ENCODE measurements at places on chromosomes 2 and 18. TPM values are rescaled to one million over a fixed set of nuclear protein-coding genes. Genes with fewer than 3 reads are reported as not detected.

DNA sequence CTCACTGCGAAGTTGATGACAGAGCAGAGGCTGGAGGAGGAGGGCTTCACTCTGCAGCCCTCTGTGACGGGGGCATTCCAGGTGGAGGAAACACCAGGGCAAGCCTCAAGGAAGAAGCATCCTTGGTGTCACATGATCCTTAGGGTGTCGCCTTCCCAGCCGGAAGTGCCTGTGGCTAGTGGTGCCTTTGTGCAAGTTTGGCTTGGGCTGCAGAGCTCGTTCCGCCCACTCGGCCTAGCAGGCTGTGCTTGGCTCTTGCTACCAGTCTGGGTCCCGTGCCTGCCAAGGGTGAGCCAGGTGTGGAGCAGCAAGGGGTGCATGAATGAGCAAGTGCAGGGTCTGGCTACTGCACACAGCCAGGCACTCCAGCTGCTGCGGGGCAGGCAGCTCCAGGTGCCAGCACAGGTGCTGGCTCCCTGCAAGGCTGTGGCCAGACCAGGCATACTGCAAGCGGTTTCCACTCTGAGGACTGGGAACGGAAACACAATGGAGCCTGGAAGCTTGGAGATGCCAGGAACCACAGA, 325.3 kb upstream of the SMIM21 start:
- DNase-seq, result no peak

- no peak for DNase-seq
These were observed 2.1 kb upstream of the TMEM131 start for GRCh38 chr2:97997784-97998392.

DNA sequence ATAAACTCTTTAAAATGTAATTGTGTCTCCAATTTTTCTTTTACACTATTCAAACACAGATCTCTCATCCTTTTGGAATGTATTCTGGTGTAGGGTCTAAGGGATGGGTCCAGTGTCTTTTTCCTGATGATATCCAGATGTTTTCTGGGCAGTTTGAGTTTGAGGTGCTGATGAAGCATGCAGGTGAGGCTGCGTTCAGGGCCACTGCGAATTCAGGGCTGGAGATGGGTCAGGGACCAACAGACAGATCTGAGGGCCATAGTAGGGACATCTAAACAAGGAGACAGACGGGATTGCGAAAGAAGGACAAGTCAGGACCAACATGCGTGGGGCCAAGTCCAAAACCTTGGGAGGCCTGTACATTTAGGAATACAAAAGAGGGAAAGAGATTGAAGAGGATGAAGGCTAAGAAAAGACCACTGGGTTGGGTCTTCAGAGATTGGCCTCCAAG, 70.2 kb downstream of the ACAA2 start:
- no peak for DNase-seq

DNA sequence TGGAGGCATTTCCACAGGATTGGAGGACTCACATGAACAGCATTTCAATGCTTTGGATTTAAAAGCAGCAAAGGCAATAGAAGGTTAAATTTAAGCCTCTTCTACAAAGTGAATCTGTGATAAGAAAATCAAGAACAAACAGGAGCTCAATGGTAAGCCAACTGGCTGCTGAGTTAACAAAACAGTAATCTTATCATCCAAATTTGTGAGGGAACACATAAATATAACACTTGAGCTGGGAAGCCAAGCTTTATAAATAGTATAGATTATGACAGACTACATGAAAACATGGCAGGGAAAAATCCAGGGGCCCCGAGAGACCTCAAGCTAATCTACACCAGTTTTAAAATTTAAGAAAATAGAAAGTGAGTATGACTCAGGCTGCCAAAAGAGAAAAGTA, 108.5 kb upstream of the PGAP1 start:
- no peak for DNase-seq

DNA sequence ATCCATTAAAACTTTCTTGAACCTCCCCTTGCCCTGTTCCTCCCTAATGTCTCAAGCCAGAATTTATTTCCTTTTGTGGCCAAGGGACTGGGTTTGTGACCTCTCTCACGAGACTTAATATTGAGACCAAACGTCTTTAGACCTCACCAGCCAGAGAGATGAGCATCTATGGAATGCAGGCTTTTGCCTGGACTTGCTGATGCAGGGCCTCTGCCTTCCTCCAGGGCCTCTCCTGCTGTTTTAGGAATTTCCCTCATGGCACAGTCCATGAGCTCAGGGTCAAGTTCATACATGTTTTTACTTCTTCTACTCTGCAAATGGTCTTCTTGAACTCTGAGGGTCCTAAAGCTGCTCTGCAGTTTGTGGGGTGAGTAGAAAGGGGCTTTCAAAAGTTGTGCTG, 22.3 kb downstream of the IL1B start:
- DNase-seq, result no peak

DNA sequence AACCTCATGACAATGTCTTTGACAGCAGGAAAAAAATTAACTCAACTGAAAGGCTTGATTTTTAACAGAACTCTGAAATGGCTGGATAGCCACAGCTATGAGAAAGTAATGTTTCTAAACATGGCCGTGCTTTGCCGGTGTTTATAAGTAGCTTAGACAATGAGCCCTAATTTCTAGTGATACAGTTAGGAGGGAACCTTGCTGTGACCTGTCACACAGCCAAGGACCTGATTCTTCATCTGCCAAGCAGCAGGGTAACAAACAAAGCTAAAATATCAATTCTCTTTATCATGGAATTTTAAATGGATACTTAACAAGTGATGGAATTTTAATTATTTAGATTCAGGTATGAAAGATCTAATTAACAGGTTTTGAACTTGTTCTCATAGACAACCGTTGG, 24.3 kb upstream of the DYNC2LI1 start:
- DNase-seq, result no peak

DNA sequence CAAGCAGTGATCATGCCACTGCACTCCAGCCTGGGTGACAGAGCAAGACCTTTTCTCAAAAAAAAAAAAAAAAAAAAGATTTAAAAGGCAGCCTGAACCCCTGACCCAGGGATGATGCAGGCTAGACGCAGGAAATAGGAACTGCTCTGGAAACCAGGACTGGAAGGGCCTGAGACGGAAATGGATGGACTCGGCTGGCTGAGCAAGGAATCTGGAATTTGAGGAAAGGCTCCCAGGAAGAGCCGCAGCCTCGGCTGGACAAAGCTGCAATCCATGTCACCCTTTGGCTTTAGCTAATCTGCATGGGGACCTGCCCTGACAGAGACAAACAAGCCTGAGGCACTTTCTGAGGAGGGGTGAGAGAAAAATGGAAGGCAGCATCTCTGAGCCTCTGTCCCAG, 55.0 kb upstream of the DAPL1 start:
- no peak for DNase-seq

GRCh38 chr2:17541531-17541950, 1.0 kb downstream of the VSNL1 start:
- DNase-seq, result no peak

DNA sequence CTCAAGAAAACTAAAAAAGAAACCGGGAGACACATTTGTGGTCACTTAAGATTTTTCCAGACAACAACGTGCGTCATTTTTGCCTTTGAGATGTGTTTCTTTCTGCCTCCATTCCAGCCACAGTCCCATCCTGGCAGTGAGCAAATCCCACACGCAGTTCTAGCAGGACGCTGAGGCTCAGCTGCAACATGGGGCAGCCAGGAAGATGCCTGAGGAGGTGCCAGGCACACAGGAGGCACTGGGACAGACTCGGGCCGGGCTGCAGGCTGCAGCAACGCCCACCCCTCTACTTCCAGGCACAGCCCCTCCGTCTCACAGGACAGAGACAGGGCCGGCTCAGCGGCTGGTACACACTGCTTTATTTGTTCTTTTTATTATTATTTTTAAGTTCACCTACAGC, 13.1 kb downstream of the KLF11 start:
- no peak for DNase-seq

DNA sequence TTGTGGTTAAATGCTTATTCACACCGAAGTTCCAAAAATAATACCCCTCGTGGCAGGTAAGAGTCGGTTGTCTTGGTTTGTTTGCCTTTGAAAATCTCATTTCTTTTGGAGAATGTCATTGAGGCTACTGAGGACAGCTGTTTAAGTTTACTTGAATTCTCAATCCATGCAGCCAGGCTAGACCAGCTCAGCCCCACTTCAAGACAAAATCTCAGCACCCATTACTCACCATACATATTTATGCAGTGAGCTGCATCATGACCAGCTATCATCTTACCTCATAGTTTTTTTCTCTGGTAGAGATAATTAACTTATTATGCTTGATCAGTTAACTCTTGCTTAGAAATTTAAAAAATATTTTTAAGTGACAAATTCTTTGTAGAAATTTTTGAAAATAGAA, 115.9 kb downstream of the HAUS1 start:
- no peak for DNase-seq

- DNase-seq, result no peak
These were observed 125.9 kb downstream of the ANTXR1 start for GRCh38 chr2:69138793-69139459.

DNA sequence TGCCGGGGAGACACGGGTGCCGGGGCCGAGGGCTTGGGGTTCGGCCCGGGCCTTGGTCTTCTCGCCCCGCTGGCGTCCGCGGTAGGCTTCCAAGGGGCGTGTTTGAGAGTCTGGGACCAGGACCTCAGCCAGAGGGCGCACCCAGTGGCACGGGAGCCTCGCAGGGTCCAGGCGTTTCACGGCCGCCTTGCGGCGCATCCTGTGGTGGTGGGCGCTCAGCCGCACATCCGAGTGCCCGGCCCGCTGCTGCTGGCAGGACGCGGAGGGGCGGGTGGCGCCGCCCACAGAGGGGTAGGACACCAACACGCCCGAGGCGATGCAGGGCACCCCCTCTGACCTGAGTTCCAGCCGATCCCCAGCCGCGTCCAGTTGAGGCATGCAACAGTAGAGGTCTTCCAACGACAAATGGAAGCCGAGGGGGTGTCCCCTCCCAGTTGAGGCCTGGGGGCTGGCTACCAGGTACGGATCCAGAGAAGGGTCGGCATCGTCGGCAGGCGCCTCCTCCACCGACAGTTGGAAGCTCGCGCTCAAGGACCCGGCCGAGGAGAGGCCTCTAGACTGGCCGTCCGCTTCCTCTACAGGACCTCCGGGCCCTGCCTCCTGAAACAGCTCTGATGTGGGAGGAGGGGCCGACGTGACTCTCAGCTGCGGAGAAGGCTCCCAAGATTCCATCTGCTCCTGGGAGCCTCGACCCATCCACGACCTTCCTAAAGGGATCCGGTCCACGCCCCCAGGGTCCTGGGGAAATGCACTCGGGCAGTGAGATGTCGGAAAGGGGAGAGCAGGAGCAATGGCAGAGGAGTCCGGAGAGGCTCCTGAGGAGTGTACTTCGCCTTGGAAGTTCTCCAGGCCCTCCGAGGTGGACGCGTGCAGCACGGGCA, 6.3 kb downstream of the C2orf81 start:
- DNase-seq, result peak; percentile 64

DNA sequence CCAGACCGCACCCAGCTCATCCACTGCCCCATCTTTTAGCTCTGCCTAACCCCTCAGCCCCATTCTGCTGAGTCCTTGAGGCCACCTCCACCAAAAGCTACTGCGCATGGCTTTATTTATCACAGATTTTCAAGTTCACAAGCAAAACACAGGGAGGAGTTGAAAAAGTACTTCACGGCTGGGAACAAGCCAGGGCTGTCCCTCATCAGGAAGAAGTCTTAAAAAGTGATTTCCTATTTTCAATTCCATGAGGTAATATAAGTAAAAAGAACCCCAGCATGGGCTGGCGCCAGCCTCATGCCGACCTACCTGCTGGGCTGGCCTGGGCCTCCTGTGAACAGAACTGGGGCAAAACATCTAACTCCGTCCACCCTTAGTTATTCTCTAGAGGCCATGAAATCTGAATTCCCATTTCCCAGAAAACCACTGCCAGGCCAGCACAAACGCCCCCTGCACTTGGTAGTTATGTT, 69.0 kb downstream of the POLR1A start:
- no peak for DNase-seq

- DNase-seq, result no peak
These were observed 7.2 kb upstream of the SS18 start for GRCh38 chr18:26097563-26097962.

SLC19A3 gene
- 0.04 TPM for total RNA-seq

ASAP2 gene
- total RNA-seq, result 12.8 TPM

CAPN14 gene
- 0.21 TPM for total RNA-seq

TUBA3E gene
- not detected for total RNA-seq

ALPP gene
- not detected for total RNA-seq

TFCP2L1 gene
- total RNA-seq, result not detected

STON1 gene
- 9.5 TPM for total RNA-seq

PXDN gene
- total RNA-seq, result 129 TPM

RNF152 gene
- 3.9 TPM for total RNA-seq

GPBAR1 gene
- total RNA-seq, result 2.4 TPM

ARL5A gene
- 48.0 TPM for total RNA-seq

TLX2 gene
- not detected for total RNA-seq

Measured in cardiac muscle cell (in vitro differentiated cells and primary cell).